Ascending aorta (tissue), 2 donors: ENCODE measurements at places on chromosomes 3 and 15.

- no peak for DNase-seq
These were observed 200.5 kb downstream of the ITPR1 start for GRCh38 chr3:4693620-4694019.

- no peak for DNase-seq
These were observed 580.4 kb downstream of the ROBO1 start for GRCh38 chr3:79187426-79187825.

DNA sequence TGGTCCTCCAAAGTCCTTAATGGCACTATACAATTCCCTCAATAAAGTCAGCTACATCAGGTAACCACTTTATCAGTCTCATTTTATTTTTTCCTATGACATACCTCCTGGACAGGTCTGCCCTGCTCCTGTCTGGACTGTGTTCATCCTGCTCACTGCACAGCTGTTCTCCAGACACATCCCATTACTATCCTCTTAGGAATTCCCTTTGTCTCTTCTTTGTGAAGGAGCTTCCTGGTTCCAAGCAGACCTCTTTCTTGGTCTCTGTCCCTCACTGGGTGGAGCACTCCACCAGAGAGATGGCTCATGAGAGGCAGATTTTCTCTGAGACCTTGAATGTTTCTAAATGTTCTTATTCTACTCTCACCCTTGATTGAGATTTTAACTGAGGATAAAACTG is 60.1 kb downstream of the KY start:
- no peak for DNase-seq

- no peak for DNase-seq
These were observed 296.2 kb downstream of the ZBTB20 start for GRCh38 chr3:114850898-114851297.

- no peak for DNase-seq
These were observed 192.6 kb upstream of the PRICKLE2 start for GRCh38 chr3:64417816-64418215.

DNA sequence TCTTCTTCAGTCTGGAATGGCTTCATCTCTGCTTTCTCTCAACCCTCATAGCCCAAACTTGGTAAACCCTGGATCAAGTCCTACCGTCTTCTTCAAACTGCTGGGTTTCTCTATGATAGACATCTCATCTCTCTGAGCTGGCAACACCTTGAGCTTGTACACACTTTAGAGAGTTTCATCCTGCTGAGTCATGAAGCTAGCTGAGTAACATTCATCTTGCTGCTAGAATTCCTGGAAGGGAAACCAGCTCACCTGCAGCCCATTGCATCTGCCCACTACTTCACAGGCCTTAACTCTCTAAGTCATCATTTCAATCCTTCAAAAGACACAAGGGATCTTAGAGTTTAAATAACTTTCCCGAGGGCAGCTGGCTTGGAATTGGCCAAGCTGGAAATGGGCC is 175.5 kb upstream of the RORA start:
- DNase-seq = no peak

DNA sequence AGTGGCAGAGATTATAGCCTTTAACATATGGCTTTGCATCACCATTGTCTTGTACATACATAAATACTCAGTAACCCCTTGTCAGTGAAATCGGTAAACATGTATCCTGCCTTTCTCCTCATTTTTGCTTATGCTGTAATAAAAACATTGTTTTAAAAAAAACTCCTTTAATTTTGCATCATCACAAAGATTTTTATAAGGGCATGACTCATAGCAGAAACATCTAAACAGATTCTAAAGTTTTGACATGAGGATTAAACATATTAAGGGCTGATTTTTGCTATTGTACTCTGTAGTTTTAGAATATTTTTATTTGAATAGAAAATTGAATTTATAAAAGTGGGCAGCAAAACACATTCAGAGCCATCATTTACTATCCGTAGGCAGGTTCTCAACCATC is 275.9 kb downstream of the ZIC4 start:
- DNase-seq = no peak

GRCh38 chr3:177467247-177467985 is 270.1 kb upstream of the TBL1XR1 start:
- no peak for DNase-seq

GRCh38 chr3:14810070-14810791 is 8.5 kb upstream of the FGD5 start:
- DNase-seq = no peak

DNA sequence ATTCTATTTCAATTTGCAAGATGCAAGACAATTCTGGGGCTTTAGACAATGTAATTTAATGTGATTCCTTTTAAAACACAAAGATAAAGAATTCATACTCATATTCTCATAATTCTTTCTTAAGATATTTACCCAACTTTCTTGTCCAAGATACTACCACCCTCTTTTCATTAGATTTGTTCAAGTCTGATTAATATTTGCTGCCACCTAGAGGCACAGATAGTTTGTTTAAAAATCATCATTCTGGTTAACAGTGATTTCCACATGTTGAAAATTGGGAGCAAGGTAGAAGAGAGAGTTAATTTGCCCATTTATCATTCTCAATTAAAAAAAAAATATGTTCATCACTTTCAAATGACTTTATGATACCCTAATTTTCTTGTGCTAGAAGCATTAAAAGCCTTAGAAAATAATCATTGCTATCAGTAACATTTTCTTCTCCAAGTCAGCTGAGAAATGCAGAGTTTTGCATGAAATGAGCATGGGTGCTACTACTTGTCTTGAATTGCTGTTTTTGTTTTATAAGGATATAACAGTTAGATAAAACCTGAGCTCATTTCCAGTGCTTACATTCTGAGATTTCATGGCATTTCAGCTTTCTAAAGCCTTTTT is 11.6 kb downstream of the TAMM41 start:
- no peak for DNase-seq

- DNase-seq = no peak
These were observed 15.3 kb downstream of the B3GNT5 start for GRCh38 chr3:183268366-183268765.

DNA sequence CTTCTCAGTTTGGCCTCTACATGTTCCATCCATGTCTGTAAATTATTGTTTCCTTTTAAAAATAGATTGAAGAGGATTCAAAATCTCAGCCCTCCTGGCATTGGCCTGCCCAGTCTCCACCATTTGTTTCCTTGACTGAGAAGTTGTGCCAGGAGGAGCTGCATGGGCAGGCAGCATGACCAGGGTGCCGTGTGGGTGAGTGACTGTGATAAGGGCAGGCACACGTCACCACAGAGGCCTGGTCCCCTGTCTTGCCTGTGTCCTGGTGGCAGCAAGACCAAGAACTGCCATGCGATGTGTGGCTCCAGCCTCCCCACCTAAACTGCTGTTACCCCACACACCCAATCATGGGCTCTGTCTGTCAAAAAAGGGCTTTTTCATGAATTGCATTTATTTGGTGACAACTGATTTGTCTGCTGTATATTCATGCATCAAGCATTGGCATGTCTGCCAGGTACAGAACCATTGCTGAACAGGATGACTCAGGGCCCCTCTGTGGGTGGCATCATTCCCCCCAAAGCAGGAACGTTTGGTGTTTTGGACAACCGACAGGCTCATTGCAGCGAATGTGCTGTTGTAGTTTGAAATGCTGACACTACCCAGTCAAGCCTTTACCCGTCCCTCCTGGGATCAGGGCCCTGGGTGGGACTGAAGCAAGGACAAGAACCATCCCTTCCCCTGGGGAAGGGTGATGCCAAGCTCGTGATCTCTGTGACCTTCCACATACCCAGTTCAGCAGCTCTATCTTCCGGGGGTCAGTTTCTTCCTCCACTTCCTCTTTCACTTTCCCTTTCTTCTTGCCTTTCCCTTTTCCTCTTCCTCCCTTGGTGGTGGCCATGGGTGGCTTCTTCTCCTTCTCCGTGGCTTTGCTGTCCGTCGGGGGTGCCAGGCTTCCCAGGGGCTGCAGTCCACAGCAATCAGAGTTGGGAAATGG is 51.6 kb downstream of the TRPM1 start:
- DNase-seq = no peak

DNA sequence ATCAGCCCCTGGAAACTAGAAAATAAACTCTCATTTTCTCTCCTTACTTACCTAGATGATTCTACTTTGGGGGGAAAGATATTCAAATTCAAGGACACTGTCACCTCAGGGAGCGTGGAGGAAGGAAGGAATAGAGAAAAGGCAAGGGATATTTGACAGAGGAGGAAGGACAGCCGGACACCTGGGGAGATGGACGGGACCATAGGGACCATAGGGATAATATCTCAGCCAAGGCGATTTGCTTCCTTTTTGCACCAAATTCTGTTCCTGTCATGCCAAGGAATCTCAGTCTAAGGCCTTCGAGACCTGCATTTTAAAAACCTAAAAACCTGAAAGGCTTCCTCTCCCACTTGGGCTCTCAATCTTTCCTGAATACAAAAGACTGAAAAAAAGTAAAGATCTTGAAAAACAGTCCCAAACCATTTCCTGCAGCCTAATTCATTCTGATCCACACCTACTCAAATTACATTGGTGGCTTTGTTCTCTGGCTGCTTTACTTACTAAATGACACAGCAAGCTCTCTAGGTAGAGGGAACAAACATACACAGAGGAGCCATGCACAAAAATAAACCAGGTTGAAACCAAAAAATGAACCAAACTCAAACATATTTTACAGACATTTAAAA is 73.9 kb upstream of the SLC24A5 start:
- no peak for DNase-seq

GRCh38 chr3:143769616-143770015 is 78.7 kb downstream of the SLC9A9 start:
- DNase-seq = no peak

DNA sequence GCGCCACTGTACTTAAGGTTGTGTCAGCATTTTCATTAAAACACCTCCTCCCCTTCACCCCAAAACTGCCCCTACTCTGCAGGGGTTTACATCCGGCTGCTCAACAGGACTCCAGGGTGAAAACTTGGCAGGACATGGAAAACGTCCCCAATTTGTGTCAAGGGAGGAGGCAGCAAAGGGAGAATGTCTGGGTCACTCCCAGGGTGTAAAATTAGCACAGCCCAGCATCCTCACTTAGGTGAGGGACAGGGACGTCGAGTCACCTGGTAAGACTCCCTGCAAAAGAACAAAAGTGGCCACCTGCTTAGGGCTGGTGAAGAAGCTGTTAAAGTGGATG is 532.3 kb downstream of the FOXP1 start:
- no peak for DNase-seq

GRCh38 chr3:122030381-122031122 is 8.5 kb upstream of the ILDR1 start:
- DNase-seq = no peak

DNA sequence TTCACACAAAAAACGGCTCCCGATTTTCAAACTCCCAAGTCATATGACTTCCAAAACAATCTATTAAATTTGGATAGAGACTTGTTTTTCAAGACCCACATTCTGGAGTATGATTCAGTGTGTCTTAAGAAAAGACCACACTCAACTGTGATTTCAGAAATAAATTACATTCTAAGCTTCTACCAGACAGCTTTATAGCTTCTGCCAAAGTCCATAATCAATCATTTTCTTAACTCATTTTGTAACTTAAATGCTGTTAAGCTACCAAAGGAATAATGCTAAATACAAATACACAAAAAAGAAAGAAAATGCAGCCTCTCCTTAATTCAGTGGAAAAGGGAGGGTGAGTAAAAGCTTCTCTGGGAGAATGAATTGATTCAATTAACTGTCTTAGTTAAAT is 192.3 kb upstream of the P2RY1 start:
- DNase-seq = no peak

DNA sequence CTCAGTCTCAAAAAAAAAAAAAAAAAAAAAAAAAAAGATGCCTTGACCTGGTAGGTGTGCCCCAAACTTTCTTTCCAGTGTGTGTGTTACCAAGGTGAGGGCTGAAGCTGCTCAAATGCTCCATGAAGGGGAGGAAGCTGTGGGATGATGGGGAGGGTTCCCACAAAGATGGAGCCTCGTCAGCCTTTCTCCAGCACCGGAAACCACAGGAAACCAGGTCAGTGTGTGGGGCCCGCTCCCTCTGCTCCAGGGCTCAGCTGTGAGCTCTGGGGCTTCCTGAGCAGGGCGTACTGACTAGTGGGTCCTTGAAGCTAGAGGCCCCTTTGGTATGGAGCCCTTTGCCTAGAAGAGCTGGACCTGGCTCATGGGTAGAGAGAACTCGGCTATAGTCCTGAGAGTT is 681 bp upstream of the IL17RE start:
- no peak for DNase-seq

DNA sequence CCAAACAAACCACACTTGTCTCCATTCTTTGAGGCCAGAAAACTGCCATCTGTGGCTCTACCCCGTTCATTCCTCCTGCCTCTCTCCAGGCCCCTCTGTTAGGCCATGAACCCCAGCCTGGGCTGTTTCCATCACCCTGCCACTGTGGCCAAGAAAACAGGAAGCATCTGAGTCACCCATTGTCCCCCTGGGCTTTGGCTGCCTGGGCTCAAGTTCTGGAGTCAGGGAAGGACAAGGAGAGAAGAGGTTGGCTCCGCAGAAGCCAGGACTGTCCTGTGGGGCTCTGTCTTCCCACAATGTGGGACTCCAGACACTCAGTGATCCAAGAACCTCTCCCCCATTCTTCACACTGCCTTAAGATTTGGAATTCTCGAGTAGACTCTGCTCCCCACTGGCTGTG is 14.8 kb upstream of the LCTL start:
- DNase-seq = peak; percentile 74

- DNase-seq = no peak
These were observed 130.8 kb downstream of the SERPINI1 start for GRCh38 chr3:167866331-167866730.

- no peak for DNase-seq
These were observed 43.9 kb downstream of the ACAN start for GRCh38 chr15:88847144-88847543.
